ENCODE measurements at places on chromosomes 11 and 22. TPM values are rescaled to one million over a fixed set of nuclear protein-coding genes. Genes with fewer than 3 reads are reported as not detected.

ZDHHC8 gene
- total RNA-seq, result 40.3 TPM

RFPL3 gene
- total RNA-seq, result not detected

MMP3 gene
- total RNA-seq, result 0.41 TPM

CTSF gene
- total RNA-seq, result 34.1 TPM

All from A549 treated with CORT108297 at 1 μM for 4 hours (cell line).